Mesenteric fat pad (tissue), 1 donor: ENCODE measurements at places on chromosomes 1 and 21.

GRCh38 chr1:96967311-96967710 is 245.7 kb downstream of the PTBP2 start:
- no peak for DNase-seq

- no peak for DNase-seq
These were observed 93.7 kb upstream of the QSOX1 start for GRCh38 chr1:180061019-180061418.

DNA sequence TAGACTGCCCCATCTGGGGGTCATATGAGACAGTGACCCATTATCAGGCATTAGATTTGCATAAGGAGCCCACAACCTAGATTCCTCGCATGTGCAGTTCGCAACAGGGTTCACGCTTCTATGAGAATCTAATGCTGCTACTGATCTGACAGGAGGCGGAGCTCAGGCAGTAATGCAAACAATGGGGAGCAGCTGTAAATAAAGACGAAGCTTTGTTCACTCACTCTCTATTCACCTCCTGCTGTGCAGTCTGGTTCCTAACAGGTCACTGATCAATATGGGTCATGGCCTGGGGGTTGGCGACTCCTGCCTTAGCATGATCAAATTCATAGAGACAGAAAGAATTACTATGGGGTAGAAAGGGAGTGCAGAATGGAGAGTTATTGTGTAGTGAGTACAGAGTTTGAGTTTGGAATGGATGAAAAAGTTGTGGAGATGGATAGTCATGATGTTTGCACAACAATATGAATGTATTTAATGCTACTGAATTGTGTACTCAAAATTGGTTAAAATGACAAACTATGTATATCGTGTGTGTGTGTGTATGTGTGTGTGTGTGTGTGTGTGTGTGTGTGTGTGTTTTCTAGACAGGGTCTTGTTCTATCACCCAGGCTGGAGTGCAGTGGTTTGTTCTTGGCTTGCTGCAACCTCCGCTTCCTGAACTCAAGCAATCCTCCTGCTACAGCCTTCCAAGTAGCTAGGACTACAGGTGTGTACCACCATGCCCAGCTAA is 42.2 kb downstream of the BTF3L4 start:
- no peak for DNase-seq

GRCh38 chr21:27688773-27689172 is 721.9 kb upstream of the ADAMTS5 start:
- no peak for DNase-seq

- DNase-seq, result no peak
These were observed 95.0 kb downstream of the RAVER2 start for GRCh38 chr1:64839732-64840405.

- no peak for DNase-seq
These were observed 11.2 kb upstream of the HMGB4 start for GRCh38 chr1:33852711-33853110.

GRCh38 chr1:230717251-230717650 is 3.3 kb upstream of the AGT start:
- no peak for DNase-seq

- no peak for DNase-seq
These were observed 965.2 kb downstream of the TTLL7 start for GRCh38 chr1:83033682-83034081.

DNA sequence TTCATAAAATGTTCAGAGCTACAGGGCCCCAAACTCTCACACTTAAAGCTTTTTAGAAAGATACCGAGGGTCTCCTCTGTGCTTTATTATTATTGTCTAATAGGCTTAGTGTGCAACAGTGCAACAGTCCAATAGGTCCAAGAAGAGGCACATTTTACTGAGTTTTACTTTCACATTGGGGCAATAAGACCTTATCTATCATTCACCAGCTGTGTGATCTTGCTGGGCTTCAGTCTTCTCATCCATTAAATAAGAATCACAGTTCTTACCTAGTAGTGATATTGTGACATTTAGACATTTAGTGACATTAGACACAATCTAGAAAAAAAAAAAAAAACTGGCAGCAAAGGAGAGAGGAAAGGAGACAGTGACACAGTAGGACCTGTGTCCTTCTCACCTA is 175.8 kb upstream of the NFIA start:
- DNase-seq, result no peak

GRCh38 chr1:59484096-59484495 is 187.2 kb downstream of the FGGY start:
- no peak for DNase-seq

- no peak for DNase-seq
These were observed 13.1 kb downstream of the S100A10 start for GRCh38 chr1:151980287-151981177.

- DNase-seq, result no peak
These were observed 27.7 kb downstream of the PCNT start for GRCh38 chr21:46351476-46352163.

GRCh38 chr1:101178688-101179491 is 57.9 kb upstream of the S1PR1 start:
- no peak for DNase-seq

DNA sequence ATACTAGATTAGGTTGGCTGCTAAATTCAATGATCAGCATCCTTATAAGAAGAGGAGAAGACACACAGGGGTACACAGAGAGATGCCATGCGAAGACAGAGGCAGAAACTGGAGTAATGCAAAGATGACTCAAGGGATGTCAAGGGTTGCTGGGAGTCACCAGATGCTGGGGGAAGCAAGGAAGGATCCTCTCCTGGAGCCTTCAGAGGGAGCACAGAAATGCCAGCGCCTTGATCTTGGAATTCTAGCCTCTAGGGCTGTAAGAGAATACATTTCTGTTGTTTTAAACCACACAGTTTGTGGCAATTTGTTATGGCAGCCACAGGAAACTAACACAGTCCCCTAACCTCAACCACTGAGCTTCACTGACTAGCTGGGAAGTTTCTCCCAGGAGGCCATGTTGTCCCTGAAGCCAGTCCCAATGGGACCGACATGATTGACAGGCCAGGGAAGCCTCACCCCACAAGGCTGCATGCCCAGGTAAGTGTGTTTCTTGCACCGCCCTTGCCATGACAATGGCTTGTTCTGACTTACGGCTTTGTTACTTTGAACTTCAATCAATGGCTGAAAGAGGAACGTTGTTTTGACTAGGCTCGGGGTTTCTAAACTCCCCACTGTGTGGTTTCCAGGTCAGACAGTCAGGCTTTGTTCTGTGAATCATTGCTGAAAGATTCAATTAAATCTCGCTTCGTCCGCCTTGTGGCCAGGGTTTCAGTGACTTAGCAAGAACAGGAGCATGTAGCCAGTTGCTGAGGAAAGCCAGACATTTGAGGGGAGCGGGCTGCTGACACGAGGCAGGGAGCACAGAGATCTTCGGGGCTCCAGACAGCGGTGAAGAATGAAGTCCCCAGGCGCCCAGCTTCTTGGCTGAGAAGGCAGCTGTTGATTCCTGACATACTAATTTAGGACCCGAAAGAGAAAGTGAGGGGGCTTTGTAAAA is 62.3 kb downstream of the RUNX1 start:
- no peak for DNase-seq

DNA sequence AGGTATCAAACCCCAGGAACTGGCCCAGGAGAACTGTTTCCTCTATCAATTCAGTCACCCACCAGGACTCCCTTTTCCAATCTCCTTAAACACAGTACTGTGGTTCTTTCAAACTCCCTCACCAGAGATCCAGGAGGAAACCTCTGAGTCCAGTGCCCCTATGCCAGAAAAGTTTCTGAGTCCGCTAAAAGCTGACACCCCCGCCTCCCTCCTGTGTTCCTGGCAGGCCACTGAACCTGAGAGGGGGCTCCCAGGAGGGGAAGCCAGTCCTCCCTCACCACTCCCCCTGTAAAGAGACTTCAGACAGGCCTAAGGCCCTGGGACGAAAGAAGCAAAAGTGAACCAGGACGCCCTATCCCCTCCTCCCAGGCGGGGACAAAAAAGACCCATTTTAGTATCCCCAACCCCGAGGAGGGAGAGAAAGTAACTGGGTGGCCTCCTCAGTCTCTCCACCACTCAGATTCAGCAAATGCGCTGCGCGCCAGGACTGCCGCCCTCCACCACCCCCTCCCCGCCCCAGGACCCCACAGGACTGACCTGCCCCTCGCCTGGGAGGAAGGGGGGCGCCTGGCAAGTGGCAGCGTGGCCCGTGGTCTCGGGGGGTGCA is 624 bp downstream of the SLC41A1 start:
- no peak for DNase-seq

- DNase-seq, result no peak
These were observed 10.5 kb downstream of the PTGFRN start for GRCh38 chr1:116920211-116920610.

DNA sequence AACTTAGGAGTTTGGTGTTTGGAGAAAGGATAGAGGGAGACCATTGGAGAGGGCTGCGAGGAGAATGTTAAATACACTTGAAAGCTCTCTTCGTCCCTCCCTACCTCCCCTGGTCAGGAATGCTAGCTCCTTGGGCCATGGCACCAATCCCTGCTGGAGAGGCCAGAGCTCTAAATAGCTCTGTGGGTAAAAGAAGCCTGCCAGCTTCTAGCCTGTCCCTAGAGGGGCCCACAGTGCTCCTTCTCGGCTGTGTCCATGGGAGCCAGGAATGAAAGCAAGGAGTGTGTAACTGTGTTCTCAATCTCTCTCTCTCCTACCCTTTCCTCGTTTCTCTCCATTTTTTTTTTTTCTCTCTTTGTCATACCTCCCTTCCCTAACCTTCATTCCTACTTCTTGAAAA is at the start of gene CCDC190:
CCDC190 (minus strand) TSS at position 75 of the 400 bp plus-strand sequence. CDS start 1,529 bp downstream, outside the sequence.
- no peak for DNase-seq

- DNase-seq, result no peak
These were observed 122.7 kb downstream of the LMO4 start for GRCh38 chr1:87451229-87451920.

- no peak for DNase-seq
These were observed 14.9 kb upstream of the MGST3 start for GRCh38 chr1:165616054-165616612.

DNA sequence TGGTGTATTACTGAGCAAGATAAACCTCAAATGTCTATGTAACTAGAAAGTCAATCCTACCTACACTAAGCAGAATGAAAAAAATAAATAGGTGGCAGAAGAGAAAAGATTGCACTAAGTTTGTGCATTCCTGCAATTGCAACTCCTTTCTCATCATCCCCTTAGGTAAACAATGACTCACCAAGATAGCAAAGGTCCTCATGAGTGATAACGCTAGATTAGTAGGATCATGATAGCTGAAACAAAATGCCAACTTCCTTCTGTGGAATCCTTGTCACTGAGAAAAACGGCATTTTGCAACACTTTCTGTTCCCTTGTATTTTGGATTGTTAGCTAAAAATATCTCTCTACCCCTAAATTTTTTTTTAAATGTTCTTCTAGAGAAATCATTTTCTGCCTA is 20.0 kb upstream of the FCER1A start:
- no peak for DNase-seq

- no peak for DNase-seq
These were observed 81.2 kb upstream of the C1orf174 start for GRCh38 chr1:3981261-3981660.

DNA sequence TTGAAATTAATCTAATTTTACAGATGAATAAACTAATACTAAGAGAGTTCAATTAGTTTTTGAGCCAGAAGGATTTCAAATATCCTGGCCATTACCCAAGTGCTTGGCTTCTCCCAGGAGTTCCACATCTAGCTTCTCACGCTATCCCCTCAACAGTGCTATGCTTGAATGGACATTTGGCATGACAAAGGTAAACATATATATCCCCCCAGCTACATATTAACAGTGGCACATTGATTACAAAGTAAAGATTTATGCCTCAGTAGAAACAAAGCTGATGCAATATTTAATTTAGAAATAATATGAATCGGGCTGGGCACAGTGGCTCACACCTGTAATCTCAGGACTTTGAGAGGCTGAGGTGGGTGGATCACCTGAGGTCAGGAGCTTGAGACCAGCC is 434.6 kb upstream of the PRMT6 start:
- DNase-seq, result no peak

DNA sequence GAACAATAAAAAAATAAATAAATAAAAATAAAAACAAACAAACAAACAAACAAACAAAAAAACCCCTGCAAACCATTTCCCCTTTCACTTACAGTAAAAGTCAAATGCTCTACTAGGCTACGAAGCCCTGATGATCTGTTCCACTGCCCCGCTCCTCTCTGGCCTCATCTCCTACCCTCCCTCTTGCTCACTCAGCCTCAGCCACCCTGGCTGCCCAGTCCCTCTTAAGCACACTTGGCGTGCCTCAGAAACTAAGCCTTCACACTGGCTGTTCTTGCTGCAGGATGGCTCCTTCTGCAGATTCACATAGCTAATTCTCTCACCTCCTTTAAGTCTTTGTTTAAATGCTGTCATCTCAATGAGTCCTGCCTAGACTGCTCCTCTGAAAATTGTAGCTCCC is 30.8 kb upstream of the UHMK1 start:
- DNase-seq, result no peak

DNA sequence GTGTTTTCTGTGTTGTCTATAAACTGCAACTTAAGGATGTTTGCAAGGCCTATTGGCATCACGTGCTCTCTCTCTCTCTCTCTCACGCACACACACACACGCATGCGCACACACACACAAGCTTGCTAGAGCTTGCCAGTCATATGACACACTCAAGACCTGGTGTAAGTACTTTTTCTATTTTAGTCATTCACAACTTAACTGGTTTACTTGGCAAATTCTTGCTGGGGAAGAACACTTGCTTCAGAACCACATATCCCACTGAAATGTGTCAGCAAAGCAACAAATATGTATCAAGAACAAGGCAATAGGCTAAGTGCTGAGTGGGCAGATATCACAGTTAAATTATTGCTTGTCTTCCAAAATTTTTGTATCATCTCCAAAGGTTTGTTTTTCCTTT is 107.8 kb downstream of the DISC1 start:
- no peak for DNase-seq

DNA sequence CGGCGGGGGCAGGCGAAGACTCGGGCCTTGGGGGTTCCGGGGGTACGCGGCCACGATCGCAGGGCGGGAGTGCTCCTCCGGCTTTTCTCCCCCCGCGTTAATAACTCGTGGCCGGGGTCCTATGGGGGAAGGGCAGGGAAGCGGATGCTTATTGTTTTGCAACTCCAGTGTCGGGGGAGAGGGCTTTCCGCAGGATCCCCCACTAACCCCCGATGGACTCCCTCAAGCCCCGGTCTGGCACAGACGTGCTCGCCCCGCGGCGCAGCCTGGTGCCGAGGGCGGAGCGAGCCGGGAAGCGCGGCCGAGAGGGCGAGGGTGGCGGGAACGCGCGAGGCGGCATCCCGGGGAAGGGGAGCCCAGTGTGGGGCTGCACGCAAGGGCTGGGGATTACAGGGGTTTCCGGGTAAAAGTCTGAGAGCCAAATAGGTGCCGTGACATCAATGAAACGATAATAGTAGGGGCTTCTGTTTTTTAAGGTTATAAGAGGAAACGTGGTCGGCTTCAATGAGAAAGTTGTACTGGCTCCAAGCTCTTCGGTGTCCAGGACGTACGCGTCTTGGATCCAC is 772 bp downstream of the UCK2 start:
- no peak for DNase-seq

GRCh38 chr1:223759273-223759672 is 46.9 kb downstream of the CAPN2 start:
- DNase-seq, result no peak
